ENCODE measurements at places on chromosomes 5 and 9.

- DNase-seq = no peak
These were observed 192.4 kb downstream of the MEF2C start for GRCh38 chr5:88690409-88691229.

DNA sequence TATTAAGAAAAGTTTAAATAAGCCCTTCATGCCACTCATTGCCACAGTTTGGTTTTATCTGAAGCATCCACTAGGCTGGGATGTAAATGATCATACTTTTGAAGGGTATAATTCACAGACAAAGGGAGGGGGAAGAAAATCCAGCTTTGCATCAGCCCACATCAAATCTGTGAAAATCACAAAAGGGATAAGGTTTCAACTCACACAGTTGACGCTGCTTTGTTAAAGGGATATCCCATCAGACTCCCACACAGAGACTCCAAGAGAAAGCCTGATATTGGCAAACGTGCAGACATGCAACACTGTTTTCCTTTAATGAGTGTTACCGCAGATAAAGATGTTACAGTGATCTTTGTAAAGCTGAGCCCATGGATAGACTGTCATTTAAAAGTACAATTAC is 602.9 kb downstream of the TLE1 start:
- DNase-seq = no peak

GRCh38 chr9:72618811-72619210 is 97.4 kb downstream of the TMC1 start:
- DNase-seq = no peak

GRCh38 chr9:131943351-131943841 is 136.3 kb downstream of the MED27 start:
- DNase-seq = no peak

DNA sequence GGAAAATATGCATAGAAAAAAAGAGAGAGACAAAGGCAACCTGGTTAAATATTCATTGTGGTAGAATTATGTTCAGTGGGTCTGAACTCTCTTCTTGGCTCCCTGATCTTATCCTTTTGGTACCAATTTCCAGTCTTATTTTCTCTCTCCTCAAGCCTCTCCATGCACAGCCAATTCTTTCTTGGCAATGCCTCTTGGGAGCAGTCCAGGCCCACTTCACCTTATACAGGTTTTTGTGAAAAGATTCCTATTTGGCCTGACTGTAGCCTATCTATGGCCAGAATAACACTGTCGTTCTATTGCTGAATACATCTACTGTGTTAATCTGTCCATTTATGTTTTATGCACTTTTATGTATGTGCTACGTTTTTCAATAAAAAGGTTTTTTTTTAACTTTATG is 2.7 kb downstream of the ELOVL7 start:
- no peak for DNase-seq

GRCh38 chr5:575636-576035 is 36.5 kb upstream of the CEP72 start:
- no peak for DNase-seq

DNA sequence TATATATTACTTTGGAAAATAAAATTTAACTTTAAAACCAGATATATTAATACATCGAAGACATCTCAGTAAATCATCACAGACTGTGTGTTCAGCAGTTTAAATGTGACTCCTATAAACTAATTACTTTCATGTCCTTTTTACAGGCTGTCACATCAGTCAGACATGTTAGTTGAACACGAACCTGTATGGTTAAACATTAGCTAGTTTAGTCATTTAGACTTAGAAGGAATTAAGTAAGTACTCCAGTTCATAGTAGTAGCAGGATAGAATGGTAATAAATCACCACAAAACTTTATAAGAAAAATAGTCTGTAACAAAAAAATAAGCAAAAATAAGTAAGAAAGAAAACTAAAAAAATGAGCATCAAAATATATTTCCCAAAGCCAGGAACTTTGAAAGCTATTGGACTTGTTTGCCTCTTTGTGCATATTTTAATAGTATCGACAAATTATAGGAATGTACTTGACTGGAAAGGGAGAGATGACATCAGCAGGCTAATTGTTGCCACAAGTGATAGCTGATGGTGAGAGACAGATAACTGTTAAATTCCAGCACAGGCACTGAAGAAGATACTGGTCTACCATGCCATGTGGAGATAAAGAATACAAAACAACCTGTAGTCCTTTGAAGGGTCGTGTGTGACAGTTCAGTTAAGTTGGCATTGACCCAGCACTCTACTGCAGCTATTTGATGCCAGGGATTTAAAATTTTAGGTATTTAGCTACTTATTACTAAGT is 83.9 kb downstream of the RIC1 start:
- no peak for DNase-seq

GRCh38 chr5:58074222-58074621 is 385.7 kb downstream of the PLK2 start:
- DNase-seq = no peak

DNA sequence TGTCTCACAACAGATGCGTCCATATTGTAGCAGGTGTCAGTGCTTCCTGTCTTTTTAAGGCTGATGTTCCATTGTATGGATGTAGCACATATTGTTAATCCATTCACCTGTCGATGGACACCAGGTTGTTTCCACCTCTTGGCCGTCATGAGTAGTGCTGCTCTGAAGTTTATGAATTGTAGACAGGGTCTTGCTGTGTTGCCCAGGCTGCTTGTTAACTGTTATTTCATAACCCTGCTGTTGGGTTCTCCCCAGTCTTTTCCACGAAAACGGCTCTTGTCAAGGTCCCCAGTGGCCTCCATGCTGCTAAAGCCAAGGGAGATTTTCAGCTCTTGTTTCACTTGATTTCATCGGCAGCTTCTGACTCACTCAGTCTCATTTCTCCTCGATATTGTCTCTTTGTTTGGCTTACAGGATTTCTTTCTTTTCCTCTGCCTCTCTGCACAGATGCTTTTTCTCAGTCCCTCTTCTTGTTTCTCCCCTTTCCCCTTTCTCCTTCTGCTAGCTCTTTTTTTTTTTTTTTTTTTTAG is 12.1 kb upstream of the PSD2 start:
- no peak for DNase-seq

DNA sequence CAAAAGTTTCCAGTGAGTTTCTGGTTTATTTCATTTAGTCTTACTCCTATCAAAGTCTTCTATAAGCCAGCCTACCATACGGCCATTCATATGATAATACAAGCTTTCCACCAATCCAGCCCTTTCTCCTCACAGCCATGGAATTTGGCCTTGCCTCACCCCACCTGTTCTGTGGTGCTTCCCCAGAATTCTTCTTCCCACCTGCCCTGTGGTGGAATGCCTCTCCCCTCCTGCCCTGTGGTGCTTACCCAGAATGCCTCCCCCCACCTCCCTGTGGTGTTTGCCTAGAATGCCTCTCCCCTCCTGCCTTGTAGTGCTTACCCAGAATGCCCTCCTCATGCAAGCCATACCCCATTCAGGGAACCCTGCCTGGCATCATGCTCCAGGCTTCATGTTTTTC is 90.3 kb upstream of the APC start:
- DNase-seq = no peak

DNA sequence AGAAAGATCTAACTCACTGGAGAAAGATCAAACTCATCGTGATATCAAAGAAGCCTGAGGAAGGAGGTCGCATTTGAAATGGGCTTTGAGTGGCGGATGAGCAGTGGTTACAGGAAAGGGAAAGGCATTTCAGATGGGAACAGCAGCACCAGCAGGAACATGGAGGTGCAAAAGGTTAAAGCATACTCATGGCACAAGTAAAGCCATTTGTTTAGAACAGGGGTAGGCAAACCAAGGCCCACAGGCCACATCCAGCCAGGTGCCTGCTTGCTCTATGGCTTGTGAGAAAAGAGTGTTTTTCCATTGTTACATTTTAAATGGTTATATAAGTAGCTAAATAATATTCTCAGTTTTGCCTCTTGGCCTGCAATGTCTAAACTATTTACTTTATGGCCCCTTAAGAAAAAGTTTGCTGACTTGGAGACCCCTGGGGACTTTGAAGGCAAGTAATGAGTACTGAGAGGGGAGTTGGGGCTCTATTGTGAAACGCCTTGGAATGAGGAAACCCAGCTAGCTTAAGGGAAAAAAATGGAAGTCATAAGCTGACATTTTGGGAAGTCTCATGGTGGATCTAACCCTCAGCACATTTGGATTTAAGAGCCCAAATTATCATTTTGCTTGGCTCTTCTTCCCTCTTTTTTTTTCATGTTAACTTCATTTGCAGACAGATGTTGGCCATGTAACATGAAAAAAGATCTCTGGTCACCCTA is 211.1 kb downstream of the NR3C1 start:
- DNase-seq = no peak

GRCh38 chr5:12772276-12772675 is 868.0 kb upstream of the CTNND2 start:
- no peak for DNase-seq

DNA sequence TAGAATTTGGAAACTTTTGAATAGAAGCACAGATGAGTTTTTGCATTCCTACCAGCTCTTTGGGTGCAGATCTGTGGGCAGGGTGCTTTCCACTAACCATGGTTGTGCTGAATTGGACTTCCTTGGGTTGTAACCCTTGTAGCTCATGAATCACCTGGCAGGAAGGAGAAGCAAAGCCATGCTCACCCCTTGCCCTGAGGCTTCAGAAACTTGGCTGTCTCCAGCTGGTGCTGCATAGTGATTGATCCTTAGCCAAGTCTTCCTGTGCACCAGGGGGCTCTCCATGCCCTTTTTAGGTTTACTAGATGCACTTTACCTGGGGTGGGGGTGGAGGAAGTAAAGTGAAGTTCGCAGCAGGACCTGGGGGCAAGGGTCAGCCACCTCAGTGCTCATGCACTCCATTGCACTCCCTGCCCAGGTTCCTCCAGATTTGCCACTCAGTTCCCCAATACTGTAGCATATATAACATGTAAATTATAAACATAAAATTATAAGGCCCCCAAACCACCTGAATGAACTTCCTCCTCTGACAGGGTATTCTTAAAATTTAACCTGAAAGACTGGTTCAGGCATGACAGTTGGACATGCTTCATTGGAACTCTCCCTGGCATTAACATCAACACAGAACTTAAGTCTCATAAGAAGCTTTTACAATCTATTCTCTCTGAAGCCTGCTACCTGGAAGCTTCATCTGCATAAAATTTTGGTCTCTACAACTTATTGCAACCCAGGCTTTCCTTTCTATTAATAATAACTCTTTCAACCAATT is 25.8 kb upstream of the IFNA14 start:
- no peak for DNase-seq

- DNase-seq = no peak
These were observed 56.5 kb downstream of the GPR107 start for GRCh38 chr9:130110166-130110565.

DNA sequence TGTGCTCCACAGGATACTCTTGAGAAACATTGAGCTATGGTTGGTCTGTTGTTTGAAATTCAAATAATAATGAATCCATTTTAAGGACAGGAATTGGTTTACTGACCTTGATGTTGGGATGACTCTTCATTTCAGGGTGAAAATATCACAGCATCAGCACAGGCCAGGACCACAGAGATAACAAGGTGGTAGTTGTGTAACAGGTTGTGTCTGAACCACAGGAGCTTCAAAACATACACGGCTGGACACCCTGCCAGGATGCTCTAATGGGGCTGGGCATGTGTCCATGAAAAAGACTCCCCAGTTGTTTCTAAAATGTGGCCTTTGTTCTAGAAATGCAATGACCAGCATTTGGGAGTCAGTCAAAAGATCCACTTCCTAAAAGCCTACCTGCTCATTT is 69.8 kb downstream of the ACO1 start:
- no peak for DNase-seq

DNA sequence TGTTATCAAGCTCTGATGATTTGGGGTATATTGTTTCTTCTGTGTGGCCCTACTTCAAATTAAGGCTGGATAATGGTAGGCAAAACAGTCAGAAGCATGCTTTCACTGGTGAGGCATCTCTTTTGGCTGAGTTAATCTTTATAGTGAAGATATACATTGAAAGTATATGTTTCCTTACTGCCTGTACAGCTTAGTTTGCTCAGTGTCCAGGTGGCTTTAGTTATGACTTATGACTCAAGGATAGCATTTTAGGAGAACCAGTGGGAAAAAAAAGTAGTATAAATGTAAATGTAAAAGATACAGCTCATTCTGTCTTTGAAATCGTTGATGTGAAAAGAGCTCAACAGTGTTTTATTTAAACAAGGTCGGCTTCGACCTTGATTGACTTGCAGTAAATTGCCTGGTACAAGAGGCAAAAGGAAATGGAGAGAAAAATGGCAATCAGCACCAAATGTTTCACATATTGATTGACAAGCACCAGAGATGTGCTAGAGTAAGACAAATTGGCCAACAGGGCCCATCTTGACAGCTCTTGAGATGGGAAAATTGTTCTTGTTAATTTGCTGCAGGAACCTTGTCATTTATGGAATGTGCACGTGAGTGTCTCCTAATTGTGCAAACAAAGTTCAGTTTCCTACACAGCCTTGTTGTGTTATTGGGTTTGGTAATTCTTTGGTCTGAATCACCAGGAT is 447.4 kb upstream of the WWC1 start:
- no peak for DNase-seq

DNA sequence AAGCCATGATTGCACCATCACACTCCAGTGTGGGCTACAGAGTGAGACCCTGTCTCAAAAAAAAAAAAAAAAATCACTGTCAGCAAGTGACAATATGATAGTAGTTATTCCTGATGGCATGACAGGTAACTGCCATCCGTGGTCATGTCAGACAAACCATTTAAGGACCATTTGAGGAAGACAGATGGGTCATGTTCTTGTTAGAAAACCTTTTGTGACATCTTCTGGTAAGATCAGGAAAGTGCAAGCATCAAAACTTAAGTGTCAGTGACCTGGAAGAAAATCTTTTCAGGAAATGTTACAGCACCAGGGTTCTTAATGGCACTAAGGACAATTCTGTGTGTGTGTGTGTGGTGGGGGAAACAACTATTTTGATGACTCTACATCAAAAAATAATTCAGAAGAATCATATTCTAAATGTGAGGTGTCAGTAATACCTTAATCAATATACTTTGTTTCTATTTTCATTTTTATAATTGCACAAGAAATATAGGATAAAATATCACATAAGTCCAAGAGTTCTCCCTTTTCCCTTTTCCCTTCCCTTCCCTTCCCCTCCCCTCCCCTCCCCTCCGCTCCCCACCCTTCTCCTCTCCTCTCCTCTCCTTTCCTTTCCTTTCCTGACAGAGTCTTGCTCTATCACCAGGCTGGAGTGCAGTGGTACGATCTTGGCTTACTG is 17.8 kb downstream of the SLC38A9 start:
- no peak for DNase-seq

DNA sequence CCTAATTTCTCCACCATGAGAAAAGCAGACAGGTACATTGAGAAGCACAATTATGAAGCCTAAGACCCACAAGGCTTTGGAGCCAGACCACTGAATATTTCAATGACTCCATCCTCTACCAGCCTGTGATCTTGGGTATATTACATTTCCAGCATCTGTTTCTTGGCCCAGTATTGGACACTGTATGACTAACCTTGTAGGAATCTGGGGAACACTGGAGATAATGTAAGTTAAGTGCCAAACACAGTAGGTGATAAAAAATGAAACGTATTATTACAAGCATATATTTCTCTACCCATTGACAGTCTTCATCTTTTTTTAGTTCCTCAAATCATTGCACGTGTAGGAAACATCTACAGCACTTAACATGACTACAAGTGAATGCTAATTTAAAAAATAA is 28.6 kb upstream of the FEM1C start:
- no peak for DNase-seq

GRCh38 chr5:124961521-124961920 is 215.1 kb upstream of the ZNF608 start:
- DNase-seq = no peak

- DNase-seq = no peak
These were observed 334.7 kb downstream of the ACTL7B start for GRCh38 chr9:108521063-108521590.

- no peak for DNase-seq
These were observed 892.1 kb downstream of the TLE1 start for GRCh38 chr9:80797101-80797829.

GRCh38 chr5:78781611-78782286 is 133.2 kb upstream of the LHFPL2 start:
- DNase-seq = no peak
